Fibroblast of lung (primary cell): ENCODE measurements at places on chromosomes 4 and X.
A peak's percentile ranks its signal among the peaks of the same experiment; 100 is the strongest.

- no peak for DNase-seq
Measured at GRCh38 chr4:68447201-68447600, at the start of gene TMPRSS11E. Gene TMPRSS11E, plus strand, starts transcription at chr4:68447463. Its CDS starts 50 bp downstream, at chr4:68447513.

- no peak for DNase-seq
Measured at GRCh38 chrX:45755703-45756102, 555.0 kb upstream of the DIPK2B start.

DNA sequence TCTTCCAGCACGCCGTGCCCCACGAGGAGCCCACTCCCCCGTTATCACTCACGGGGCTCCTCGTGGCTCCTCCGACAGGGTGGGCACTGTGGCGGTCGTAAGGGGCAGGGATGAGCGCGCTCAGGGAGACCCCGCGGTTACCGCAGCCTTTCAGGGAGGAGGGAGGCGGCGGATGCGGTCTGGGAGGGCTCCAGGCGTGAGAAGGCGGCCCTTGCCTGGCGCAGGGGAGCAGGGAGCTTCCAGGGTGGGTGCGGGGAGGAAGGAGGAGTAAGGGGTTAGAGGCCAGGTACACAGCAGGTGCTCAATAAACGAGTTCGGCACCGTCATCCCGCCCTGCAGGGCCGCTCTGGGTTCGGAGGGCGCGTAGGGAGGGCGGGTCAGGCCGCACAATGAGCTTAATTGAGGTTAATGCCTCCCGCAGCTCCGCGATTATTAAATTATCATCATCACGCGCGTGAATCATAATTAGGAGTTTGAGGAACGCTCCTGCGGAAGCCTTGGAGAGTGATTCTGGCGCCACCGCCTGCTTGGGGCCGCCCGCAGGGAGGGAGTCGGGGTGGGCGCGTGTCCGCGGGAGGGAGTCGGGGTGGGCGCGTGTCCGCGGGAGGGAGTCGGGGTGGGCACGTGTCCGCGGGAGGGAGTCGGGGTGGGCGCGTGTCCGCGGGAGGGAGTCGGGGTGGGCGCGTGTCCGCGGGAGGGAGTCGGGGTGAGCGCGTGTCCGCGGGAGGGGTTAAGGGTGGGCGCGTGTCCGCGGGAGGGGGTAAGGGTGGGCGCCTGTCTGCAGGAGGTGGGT, 7.6 kb upstream of the NKX1-1 start:
- no peak for DNase-seq

DNA sequence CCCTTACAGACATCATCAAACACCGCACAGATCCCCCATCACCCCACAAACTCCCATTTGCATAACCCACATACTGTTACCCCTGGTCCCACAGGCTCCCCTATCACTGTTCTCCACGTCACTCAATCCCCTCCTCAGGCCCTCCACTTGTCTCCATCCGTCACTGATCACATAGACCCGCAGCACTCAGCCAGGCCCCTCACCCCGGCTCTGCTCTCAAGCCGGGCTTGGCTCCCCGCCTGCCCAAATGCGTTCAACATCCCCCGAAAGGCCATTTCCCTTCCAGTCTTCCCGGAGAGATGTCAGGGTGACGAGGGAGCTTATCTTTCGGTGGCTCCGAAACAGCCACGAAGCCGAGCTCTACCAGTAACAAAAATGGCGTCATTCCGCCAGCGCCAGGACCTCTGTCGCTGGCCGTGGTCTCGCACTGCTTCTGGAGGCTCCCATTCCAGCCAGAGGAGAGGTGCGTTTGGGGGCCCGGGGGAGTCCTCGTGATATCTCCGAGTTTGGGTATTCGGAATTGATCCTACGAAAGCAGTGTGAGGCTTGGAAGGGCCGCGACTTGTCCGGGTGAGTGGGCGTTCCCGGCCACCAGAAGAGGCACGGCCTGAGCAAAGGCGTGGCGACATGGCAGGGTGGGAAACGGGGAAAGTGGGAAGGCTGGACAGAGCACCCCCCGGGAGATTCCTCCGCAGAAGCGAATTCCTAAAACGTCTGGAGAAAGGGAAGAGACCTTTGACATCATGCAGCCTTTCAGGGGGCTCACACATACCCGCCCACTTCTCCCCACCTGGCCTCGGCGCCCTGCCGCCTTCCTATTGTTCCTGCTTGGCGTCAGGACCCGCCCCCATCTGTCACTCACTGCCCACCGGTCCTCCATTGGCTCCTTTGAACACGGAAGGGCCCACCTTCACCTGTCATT, at the start of gene ZNF630:
Gene ZNF630 (minus strand): TSS at position 577 of the 922 bp plus-strand sequence. CDS start 4,754 bp downstream, outside the sequence.
- peak; percentile 24 for DNase-seq

DNA sequence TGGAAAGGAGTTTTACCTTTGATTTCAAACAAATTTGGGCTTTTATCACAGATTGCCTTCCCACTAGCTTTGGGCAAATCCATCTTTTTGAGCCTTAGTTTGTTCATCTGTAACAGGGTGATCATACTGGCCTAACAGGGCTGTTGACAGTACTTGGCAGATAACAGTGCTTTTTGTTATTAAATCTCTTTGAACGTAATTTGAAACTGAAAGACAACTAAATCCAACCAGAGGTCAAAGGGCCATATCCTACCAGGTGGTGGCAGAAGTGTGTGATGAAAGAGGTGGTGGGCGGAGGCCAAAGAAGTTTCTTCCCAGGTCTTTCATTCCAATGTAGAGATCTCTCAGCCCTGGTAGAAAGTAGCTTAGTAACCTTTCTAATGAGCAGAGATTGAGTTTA, 35.2 kb upstream of the TADA2B start:
- DNase-seq, result no peak

GRCh38 chrX:21756785-21757529, 959 bp downstream of the SMPX start:
- no peak for DNase-seq

- peak; percentile 42 for DNase-seq
Measured at GRCh38 chrX:19889582-19890342, 2.4 kb upstream of the SH3KBP1 start.

- DNase-seq, result no peak
Measured at GRCh38 chrX:42077675-42078074, 154.3 kb upstream of the CASK start.

DNA sequence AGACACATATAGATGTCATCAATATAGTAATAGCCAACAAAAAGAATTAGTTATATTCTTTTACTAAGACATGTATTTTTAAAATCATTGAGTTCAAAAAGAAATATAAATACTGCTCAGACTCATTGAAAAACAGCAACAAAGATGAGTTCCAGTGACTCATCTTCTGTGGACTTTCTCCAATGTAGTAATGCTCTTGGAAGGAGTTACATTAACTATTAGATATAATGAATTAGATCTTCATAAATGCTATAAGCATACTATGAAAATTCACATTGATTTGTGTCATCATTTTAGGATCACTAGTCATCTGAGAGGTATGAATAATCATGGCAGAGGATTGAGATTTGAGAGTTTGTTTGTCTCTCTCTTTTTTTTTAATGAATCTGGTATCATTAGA, 547.8 kb upstream of the PCDH7 start:
- peak; percentile 58 for DNase-seq

DNA sequence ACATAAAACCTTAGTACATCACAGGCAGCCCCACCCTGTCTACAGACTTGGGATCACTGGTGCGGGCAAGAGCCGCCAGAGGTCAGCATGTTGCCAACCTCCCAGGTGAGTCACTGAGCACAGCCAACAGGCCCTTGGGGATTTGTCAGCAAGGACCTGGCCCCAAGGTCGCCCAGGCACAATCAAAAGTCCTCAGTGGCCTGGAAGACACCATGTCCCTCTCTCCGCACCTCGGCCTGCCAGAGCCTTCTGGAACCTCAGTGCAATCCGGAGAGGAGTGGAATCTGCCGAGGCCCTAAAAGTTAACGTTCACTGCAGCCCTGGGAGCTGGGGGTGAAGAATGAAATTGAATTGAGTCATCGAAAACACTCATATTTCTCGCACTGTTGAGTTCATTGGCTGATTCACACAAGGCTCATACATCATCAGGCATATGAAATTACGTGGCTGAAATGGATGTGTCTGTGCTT, 74.3 kb downstream of the WFS1 start:
- peak; percentile 63 for DNase-seq

DNA sequence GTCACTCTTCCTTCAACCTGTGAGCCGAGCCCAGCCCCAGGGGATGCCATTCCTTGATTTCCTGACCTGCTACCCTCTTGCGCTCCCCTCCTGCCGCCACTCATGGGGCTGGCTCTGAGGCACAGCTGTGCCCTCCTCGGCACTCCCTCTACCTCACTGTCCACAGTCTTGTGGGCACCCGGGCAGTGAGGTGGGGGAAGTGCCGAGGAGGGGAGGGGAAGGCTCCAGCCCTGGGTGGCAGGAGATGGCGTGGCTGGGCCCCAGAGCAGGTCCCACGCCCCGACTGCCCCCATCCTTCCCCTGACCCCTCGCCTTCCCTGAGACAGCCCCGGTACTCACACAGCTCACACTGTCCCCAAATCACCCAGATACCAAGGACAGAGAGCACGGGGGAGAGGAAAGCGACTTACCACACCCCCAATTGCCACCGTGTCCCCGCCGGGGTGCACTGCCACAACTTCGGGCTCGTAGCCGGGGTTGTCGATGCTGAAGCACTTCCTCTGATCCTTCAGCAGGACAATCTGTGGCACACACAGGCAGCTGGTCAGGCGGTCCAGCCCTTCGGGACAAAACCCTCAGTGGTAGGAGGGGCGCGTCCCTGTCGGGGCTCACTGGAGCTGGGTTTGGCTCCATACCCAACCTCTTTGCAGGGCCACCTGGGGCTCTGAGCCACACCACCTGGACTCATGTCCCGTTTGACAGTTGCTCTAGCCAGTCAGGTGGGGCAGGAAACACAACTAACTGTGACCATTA, 37.9 kb downstream of the WDR1 start:
- no peak for DNase-seq

- DNase-seq, result peak; percentile 28
Measured at GRCh38 chr4:143397887-143398286, 61.2 kb downstream of the GAB1 start.

- no peak for DNase-seq
Measured at GRCh38 chr4:58138786-58139668, 1028.8 kb upstream of the IGFBP7 start.

GRCh38 chr4:168759321-168759720, 250.7 kb downstream of the CBR4 start:
- no peak for DNase-seq

DNA sequence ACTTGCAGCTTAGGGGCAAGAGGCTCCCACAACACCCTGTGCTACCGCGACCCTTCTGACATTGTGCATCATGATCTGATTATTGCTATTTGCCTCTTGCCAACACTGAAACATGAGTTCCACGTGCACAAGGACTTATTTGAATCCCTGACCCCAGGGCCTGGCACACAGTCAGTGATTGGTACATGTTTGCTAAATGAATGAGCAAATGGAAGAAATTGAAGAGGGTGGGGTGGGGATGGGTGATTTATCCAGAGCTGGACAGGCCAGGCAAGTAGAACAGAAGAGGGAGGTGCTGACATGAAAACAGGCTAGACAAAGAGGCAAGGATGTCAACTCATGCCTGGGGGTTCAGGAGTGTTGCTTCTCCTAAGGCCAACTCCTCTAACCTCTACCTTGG, 24.9 kb upstream of the RPL39 start:
- no peak for DNase-seq

DNA sequence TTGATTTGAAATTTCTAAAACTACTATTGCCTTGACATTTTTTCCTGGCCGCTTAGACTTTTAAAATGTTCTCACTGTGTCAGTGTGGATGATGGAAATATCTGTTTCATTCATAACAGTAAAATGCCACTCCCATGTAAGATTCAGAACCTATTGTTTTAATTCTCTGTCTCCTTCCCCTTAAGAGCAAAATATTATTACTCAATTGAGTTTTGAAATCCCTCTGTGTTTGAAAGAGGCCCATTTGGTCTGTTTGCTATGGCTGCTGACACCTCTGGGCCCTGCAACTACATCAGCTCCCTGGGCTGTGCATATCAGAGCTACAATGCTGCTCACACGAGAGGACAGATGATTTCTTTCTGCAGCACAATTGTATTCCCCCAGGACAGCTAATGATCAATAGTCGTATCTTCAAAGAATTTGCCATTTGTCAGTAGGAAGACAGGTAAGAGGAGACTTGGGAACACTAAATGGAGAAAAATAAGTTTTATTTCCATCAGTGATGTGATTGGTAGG, 388.0 kb upstream of the GALNT7 start:
- DNase-seq, result no peak

GRCh38 chrX:135649561-135649960, 63.9 kb upstream of the CT45A1 start:
- DNase-seq, result no peak

- no peak for DNase-seq
Measured at GRCh38 chrX:150239946-150240642, 123.0 kb upstream of the MAMLD1 start.

DNA sequence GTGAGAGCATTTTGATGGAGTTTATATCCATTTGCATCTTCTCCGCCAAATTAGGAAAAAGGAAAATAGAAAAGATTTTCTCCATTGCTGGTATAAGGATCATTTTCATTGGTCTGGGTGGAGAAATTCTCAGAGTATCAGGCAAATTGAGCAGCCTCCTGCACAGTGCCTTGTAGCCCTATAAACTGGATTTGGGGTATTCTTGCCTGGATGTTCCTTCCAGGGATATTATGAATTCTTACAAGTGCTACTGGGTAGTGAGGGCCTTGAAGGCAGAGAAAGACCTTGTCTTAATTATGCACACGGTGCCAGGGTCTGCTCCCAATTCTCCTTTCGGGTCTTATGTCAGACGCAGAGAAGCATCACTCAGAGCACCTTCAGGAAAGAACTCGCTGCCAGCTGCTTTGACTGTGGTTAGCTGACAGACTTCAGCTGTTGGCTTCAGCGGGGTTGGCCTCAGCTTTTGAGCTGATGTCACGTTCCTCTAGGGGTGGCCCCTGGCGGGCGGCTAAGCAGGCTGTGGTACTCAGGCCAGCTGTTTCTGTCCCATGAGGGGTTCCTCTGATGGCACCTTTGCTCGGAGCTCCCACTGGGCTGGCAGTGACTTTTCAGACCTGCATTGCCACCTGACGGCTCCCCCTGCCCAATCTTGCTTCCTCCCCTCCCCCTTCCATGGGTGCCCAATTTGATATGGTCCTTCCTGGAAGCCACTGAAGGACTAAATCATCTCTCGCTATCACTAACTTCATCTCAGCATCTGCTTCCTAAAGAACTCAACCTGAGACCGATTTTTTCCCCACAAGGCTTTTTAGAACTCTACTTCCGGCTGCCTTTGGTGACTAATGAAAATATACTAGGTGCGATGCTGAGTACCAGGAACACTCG, 519.5 kb downstream of the BCOR start:
- DNase-seq, result peak; percentile 25

- DNase-seq, result peak; percentile 14
Measured at GRCh38 chr4:16416601-16417000, 190.3 kb upstream of the TAPT1 start.

DNA sequence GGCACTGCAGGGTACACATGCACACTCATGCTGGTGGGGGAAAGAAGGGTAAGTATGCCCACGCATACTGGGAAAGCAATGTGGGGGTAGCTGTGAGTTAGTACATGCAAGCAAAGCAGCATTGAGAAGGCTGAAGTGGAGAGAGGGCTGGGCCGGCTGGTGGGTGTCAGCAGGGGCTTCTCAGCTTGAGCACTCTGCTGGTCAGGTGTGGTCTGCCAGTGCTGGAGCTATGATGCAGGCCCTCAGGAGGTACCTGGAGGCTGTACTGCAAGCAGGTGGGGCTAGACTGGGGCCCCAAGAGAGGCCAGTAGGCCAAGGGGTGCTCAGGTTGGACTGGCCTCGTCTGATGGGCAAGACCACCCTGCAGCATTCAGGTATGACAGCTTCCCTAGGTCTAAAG, 61.9 kb upstream of the SERPINA7 start:
- no peak for DNase-seq
